ENCODE measurements at places on chromosomes 12 and 14.

DNA sequence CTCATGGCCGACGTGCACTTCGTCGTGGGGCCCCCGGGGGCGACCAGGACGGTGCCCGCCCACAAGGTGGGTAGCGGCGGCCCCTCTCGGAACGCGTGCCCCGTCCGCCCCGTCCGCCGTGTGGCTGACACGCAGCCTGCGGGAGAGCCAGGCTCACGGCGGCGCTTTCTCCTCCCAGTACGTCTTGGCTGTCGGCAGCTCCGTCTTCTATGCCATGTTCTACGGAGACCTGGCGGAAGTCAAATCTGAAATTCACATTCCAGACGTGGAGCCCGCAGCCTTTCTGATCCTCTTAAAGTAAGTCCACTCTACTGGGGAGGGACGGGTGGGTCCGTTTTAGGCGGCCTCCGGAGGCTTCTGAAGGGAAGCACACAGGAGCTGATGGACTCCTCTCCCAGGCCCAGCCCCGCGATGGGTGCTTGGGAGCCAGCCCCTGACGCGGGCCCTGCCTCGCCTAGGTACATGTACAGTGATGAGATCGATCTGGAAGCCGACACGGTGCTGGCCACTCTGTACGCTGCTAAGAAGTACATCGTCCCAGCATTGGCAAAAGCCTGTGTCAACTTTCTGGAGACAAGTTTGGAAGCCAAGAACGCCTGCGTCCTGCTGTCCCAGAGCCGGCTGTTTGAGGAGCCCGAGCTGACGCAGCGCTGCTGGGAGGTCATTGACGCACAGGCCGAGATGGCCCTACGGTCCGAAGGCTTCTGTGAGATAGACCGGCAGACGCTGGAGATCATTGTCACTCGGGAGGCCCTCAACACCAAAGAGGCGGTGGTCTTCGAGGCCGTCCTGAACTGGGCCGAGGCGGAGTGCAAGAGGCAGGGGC is 1.1 kb downstream of the BTBD6 start:
- no peak for DNase-seq

- no peak for DNase-seq
These were observed 35.7 kb downstream of the SLC38A4 start for GRCh38 chr12:46790066-46790465.

- DNase-seq: no peak
These were observed 36.9 kb downstream of the SLC15A4 start for GRCh38 chr12:128786741-128787391.

DNA sequence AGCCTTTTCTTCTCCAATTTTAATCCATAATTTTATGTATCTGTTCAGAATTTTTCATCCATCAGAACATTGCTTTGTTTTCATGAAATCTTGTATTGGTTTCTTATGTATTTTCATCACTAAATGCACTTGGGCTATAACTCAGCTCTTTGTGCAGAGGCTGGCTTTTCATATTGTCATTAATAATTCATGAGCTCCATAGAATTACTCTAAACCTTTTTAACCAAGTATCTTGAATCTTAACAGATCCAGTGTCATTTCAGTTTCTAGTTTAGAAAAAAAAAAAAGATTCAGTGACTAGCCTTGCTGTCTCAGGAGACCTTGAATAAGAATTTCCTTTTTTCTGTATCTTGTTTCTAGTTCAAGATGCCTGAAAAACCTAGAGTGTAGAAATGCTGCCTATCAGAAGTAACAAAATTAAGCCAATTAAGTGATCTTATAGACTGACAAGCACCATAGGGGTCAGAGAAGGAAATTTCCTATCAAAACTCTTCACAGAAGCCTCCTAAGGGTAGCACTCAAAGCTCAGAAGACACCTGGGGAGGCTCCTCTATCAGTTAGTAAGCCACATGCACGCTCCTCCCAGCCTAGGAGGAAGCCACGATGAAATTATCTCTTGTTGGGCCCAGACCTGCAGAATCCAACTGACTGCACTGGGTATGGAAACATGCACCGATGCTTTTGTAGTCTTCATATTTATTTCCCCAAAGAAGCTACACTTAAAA is 163.4 kb downstream of the KICS2 start:
- DNase-seq: no peak

GRCh38 chr14:38079268-38079667 is 128.4 kb upstream of the SSTR1 start:
- no peak for DNase-seq

DNA sequence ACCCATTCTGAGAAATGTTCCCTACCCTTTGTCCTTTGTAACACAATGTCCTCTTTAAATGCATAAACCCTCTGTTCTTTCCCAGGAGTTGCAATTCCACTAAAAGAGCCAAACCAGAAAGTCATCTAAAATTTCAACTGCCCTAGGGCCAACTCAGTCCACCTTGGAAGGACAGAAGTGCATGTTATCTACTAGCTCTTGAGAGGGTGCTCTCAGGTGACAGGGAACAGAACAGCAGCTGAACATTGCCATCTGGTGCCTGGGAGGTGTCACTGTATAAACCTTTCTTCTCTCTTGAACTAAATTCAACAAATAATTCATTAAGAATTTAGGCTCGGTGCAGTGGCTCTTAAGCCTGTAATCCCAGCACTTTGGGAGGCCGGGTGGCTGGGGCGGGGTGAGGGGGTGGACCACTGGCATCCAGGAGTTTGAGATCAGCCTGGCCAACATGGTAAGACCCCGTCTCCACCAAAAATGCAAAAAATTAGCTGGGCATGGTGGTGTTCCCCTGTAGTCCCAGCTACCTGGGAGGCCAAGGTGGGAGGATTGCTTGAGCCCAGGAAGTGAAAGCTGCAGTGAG is 10.3 kb upstream of the FERMT2 start:
- no peak for DNase-seq

DNA sequence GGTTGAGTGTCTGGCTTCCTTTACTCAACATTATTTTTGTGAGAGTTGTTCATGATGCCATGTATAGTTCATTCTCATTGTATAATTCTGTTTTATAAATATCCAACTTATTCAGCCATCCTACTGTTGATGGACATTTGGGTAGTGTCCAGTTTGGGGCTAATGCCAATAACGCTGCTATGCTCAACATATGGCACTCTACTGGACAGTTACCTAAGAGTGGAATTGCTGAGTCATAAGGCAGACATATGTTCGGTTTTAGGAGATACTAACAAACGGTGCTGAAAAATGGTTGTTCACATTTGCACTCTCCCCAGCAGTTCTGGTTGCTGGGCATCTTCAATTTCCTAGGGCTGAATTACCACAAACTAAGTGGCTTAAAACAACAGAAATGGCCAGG is 28.7 kb upstream of the P2RX4 start:
- no peak for DNase-seq

DNA sequence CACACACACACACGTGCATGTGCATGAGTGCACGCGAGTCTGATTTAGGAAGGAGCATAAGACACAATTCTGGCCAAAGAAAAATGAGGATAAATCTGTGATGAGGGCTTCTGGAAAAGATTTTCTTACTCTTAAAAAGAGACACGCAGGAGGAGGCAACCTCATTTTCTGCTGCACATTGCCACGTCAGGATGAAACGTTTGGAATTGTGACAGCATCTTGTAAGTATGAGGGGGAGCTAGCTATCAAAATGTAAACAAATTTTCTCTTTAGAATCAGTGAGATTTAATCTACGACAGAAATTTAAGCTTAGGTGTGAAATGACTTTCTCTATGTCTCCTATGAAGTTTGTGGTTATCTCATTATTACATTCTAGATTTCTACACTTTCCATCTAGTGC is 31.1 kb upstream of the NUBPL start:
- DNase-seq: no peak

DNA sequence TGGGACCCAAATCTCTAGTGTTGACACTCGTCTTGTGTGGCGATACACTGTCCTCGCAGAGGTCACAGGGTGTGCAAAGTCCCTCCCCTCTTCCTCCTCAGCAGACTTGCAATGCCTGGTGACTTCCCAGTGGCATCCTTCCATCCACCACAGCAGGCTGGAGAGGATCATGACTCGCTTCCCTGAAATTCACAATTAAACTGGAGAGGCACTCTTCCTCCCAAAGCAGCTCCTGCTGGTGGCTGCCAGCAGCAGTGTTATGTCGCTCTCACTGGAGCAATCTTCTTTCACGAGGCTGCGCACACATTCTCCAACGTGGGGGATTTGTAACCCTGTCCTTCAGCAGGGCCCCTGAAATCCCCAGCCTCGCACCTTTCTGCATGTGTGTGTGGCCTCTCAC is 145.2 kb upstream of the TMCC3 start:
- DNase-seq: no peak

DNA sequence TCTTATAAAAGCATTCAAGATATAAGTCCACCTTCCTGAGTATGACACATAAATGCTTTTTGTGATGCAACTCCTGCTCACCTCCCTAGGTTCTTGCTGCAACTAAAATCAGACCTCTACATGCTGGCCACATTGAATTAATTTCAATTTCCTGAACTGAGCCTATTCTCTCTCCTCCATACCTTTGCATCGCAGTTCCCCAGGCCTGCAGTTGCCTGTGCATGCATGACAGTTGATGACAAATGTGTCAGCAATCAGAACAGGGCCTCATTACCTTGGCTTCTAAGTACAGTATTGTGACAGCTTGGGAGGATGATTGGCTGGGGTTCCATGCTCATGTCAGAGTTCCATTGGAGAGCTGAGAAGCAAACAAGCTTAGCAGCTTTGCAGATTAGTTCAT is 3.9 kb upstream of the TM7SF3 start:
- no peak for DNase-seq

DNA sequence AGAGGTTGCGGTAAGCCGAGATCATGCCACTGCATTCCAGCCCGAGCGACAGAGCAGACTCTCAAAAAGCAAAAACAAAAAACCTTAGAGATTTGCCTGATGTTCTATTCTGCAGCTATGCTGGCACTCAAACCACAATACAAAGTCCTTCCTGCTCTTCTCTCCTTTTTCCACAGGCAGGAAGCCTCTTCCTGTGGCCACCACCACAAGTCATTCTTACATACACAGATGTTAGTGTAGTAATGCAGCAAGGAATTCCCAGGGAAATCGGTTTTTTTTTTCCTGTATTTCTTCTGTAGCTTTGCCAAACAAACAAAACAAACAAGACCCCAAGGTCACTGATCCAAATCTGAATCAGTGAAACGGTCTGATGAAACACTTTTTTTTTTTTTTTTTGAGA is 104.3 kb downstream of the FIGNL2 start:
- DNase-seq: no peak

- no peak for DNase-seq
These were observed 65.0 kb downstream of the RFLNA start for GRCh38 chr12:124359671-124360581.

DNA sequence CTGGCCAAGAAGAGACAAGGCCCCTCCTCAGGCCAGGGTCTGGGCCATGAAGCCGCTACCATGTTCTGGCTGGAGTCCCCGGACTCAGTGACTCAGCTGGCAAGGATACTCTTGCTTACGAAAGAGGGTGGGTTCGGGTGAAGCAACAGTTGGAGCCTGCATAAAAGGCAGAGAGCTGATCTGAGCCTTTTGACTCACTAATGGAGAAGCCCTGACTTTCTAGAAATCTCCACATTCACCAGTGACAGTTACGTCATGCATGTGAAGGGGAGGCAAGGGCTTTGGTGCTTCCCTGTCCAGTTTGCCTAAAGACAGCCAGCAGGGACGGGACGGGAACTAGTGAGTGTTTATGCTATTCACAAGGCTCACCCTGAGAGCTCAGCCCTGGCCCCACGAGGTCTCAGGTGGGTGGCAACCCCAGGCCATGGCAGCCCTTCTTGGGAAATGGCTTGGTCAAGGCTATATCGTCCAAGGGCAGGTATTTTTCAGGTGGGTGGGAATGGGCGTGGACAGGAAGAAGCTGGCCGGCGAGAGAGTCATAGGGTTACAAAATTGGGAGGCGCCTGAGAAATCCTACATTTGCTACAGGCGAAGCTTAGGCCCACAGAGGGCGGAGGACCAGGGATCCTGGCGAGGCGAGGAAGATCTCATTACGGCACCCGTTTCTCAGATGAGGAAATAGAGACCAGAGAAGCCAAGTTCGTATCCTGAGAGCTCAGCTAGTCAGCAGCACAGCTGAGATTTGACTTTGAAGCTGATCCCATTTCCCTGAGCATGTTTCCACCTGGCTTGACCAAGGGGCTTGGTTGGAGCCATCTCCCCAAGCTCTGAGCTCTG is 314.6 kb downstream of the BCL11B start:
- no peak for DNase-seq

DNA sequence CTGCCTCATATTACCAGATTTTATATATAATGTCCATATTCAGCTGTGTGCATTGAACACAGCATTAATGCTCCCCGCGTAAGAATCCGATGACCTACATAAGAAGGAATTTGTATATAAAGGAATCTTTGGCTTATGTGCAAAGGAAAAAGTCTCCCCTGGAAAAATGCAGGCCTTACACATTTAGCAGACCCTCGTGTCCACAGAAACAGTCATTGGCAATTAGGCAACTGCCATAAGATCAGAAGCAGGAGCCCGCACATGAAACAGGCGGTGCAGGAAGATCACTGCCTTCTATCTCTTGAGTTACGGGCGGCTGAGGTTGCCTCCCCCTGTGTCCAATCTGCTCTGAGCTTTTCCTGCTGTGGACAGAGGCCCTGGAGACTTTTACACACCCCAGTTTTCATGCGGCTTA is 63.2 kb upstream of the RFX4 start:
- no peak for DNase-seq

DNA sequence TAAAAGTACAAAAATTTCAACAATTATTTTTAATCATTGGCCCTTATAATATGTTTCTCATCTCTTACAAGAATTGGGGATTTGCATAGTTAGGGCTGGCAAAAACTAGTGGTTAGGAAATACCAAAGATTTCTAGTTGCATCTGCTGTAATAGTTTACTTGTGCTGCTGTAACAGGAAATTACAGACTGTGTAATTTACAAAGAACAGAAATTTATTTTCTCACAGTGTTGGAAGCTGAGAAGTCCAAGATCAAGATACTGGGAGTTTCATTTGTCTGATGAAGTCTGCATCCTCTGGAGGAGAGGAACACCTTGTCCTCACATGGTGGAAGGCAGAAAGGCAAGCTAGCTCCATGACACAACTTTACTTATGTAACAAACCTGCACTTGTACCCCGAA is 157.0 kb downstream of the FLRT2 start:
- no peak for DNase-seq

- no peak for DNase-seq
These were observed 179.1 kb downstream of the LRIG3 start for GRCh38 chr12:58741226-58741625.

GRCh38 chr14:76525106-76525821 is 149.3 kb downstream of the ESRRB start:
- DNase-seq: no peak

GRCh38 chr12:46804054-46804453 is 21.7 kb downstream of the SLC38A4 start:
- no peak for DNase-seq

DNA sequence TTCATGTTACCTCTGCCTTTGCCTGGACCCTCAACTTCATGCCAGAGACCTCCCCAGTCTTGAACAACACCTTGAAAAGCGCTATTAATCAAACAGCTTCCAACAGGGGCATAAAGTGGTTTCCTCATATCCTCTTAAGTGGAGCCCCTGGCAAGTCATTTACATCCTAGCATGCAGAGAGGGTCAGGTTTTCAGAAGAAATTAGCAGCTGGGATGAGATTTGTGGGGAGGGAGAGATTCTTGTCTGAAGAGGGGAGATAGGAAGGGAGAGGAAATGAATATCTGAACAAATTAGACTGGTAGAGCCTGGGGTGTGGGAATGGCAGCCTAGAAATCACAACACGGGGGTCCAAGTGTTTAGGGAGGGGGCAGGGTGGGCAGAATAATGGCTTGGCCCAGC is 45.6 kb downstream of the CALM1 start:
- DNase-seq: no peak
